ENCODE measurements at places on chromosomes 5 and 9.

- DNase-seq, result no peak
Measured at GRCh38 chr5:137282216-137282615, 216.9 kb downstream of the SPOCK1 start.

GRCh38 chr9:32955655-32956478 is 45.6 kb downstream of the APTX start:
- DNase-seq, result no peak

DNA sequence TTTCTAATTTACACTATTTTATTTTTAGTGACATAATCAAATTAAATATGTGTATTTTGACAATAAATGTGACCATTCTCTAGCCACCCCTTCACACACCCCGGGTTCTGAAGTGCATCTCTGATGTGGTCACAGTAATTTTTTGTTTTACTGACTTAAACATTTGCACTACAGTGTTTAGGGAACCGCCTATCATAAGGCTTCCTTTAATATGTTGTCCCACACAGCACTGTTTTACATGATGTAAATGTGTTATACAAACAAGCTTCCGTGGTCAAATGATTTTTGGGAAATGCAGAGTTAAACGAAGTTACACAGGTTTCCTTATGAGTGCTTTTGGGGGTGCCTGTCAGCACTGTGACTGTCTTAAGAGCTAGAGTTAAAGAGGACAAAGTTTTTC is 86.5 kb downstream of the KDM4C start:
- no peak for DNase-seq

DNA sequence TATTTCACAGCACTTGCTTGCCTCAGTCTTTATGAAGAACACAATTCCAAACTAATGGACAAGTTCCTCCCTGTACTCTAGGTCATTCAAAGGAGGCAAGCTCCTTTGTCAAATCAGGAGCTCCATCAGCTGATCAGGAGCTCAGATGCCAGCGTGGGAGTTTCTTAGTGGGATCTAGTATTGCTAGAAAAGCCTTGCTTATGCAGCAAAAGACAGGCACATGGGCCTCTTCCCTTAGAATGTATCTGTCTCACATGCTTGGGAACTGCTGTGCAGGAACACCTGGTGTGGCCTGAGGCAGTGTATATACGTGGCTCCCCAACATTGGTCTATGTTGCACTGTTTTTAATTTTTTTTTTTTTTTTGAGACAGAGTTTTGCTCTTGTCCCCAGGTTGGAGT is 21.4 kb upstream of the HAVCR1 start:
- DNase-seq, result no peak

DNA sequence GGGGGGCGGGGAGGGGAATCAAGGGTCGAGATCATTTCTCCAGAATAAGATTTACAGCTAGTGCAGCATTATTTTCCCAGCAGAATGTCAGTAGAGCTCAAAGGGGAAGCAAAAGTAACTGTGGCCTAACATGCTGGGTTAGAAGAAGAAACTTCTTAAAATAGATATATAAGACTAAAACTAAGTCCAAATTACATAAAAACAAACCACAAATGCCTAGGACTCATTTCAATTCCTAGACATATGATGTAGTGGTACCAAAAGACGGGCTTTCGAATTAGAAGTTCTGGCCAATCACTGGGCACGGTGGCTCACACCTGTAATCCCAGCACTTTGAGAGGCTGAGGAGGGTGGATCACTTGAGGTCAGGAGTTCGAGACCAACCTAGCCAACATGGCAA is 20.8 kb upstream of the MELK start:
- no peak for DNase-seq

DNA sequence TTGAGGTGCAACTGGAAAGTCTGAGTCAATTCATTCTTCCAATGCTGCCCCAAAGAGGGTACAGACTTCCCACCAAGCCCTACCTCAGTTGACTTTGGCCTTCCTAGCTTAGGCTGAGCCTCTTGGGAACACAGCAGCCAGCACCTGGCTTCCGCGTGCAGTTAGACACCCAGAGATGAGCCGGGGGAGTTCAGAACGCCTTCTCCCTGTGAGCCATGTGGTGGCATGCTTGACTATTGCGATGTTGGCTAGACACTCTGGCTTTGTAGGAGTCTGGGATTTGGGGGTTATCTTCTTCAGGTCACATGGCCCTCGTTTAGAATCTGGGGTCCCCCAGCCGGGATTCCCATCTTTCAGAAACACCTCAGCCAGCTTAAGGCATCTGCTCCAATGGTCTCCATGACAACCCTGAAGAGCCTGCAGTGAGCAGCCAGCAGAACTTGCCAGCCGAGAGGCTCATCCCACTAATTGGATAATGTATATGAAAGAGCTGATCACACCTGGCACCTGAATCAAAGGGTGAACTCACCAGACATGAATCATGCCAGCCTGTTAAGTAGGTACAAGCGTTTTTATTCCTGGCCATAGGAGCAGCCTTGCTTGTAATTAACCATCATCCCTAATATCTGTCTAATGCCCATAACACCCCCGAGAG is 167.5 kb downstream of the SYK start:
- DNase-seq, result no peak

DNA sequence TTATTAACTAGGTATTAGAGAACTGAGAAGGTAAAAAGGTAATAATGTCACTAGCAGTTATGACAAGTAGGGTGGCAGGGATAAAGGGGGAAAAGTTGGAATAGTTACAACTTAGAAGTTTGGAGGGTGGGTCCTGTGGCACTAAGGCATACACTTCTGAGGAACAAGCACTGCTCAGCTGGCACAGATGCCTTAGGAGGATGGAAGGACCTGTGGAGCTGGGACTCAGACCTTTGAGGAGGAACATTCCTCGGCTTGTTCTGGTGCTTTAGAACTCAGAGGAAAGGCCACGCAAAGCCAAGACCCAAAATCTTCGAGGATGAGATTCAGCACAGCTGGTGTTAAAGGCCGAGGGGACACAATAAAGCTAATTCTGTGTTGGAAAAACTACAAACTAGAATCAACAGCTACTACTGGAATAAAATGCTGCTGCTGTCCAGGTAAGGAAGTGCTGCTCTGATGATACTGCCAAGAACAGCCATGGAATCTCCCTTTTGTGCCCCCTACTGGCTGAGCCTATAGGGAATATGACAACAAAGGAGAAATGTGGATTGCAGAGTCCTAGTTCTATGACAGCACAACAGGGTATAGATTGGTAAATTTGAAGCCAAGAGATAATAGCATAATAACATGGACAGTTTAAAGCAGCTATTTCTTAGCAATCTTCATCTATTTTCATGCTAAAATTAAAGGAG is 126.7 kb downstream of the SLC25A46 start:
- peak; percentile 60 for DNase-seq

- DNase-seq, result no peak
Measured at GRCh38 chr9:106529616-106530015, 333.4 kb upstream of the ZNF462 start.

- no peak for DNase-seq
Measured at GRCh38 chr5:40409601-40410000, 270.1 kb upstream of the PTGER4 start.

GRCh38 chr9:121782514-121783110 is 131.2 kb downstream of the DAB2IP start:
- no peak for DNase-seq
